Fibroblast of gingiva (primary cell): ENCODE measurements at places on chromosomes 2 and 18.

DNA sequence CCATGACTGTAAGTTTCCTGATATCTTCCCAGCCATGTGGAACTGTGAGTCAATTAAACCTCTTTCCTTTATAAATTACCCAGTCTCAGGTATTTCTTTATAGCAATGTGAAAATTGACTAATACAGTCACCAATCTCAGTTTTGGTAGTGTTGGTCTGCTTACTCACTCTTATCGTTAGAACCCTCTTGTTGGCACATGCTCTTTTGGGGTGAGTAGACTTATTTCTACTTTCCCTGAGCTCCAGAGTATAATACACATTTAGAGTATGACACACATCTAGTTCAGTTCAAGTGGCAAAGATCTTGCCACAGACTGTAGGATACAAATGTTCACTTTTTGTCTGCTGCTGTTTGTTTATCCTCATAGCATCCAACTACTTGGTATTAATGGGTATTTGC is 347.5 kb upstream of the CELF4 start:
- no peak for DNase-seq

GRCh38 chr2:65835975-65836549 is 403.7 kb upstream of the SPRED2 start:
- no peak for DNase-seq

- peak; percentile 91 for DNase-seq
Observed at GRCh38 chr2:26770986-26771586, 7.0 kb downstream of the SLC35F6 start.

GRCh38 chr2:119678021-119678656 is 862 bp upstream of the TMEM177 start:
- no peak for DNase-seq

DNA sequence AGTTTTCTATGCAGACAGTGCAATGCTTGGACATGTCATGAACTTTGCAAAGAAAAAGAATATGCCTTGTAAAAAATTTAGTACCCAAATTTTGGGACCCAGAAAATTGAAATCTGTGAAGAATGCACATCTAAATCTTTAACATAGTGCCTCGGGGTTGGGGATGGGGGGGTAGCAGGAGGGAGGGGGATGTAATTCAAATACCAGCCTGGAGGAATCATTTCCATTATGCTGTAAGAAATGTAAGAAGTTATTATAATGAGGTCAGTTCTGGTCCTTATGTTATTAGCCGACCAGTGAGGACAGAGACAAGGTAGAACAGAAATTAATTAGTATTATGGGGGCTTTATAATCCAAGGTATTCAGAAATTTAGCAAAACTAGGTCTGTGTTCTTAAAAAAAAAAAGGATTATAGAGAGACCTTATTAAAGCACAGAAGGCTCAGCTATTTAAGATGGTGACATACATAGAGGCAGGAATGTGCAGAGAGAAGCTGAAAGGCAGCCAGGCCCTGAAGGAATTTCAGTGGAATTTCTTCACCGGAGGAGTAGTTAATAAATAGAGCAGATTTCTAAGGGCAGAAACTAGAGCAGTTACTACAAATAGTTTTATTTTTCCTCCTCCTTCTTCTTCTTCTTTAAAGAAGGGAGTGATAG is 89.0 kb upstream of the RBMS1 start:
- peak; percentile 85 for DNase-seq

GRCh38 chr2:118584877-118585276 is 262.6 kb downstream of the EN1 start:
- no peak for DNase-seq
